ENCODE measurements at places on chromosomes 7 and 10.
A peak's percentile ranks its signal among the peaks of the same experiment; 100 is the strongest.

- no peak for DNase-seq
Observed at GRCh38 chr10:121087129-121087528, 236.0 kb downstream of the WDR11 start.

DNA sequence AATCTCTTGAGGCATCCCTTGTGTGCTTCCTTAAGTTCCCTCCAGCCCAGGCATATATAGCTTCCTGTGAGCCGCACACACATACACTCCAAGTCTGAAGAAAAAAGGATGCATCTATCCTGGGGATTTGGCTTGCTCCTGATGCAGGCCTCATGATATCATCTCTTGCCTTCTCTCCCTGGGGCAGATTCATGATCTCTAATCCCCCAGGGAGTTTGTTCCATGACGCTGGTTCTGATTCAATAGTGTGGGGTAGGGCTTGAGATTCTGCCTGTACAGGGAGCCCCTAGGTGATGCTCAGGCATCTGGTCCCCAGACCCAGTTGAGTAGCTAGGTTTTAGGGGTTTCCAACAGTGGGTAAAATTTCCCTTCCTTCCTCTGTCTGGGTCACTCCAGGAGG, 1.5 kb downstream of the PON1 start:
- no peak for DNase-seq

- no peak for DNase-seq
Observed at GRCh38 chr10:12606461-12606860, 257.1 kb downstream of the CAMK1D start.

GRCh38 chr10:131437556-131438475, 126.3 kb upstream of the TCERG1L start:
- no peak for DNase-seq

GRCh38 chr7:149654588-149654987, 118.8 kb downstream of the ZNF467 start:
- DNase-seq, result no peak

GRCh38 chr10:42866115-42866995, 83.8 kb downstream of the BMS1 start:
- peak; percentile 55 for DNase-seq

- DNase-seq, result no peak
Observed at GRCh38 chr10:125554753-125555152, 128.2 kb downstream of the TEX36 start.

DNA sequence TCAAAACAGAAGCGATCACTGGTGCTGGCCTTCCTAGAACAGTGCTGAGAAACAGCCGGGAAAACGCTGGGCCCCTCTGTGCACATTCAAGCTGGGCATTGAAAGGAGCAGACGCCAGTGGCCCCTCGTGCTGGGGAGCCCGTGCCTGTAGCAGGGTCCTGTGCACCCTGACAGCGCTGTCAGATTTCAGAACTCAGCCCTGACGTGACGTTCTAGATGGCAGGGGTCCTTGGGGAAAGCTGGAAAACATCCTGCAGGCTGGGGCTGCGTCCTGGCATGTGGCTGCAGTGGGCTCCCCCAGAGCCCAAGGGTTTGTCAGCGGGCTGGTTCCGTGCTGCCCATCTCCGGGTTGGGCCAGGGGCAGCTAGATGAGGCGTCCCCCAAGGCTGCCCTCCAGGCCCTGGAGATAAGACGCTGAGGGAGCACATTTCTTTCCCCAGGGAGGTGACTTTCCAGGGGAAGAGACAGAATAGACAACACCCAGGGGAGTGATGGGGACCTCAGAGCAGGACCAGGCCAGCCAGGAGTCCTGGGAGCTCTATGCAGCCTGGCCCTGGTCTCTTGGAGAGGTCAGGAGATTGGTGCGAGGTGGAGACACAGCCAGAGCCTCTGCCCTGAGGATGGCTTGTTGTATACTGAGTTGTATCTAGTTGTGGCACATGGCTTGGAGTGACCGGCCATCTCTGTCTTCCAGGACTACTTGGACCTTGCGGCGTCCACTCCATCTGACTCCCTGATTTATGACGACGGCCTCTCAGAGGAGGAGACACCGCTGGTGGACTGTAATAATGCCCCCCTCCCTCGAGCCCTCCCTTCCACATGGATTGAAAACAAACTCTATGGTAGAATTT, 12.1 kb upstream of the CSGALNACT2 start:
- no peak for DNase-seq
